HuH-7.5 (cell line): ENCODE measurements at places on chromosomes 12 and 14.

DNA sequence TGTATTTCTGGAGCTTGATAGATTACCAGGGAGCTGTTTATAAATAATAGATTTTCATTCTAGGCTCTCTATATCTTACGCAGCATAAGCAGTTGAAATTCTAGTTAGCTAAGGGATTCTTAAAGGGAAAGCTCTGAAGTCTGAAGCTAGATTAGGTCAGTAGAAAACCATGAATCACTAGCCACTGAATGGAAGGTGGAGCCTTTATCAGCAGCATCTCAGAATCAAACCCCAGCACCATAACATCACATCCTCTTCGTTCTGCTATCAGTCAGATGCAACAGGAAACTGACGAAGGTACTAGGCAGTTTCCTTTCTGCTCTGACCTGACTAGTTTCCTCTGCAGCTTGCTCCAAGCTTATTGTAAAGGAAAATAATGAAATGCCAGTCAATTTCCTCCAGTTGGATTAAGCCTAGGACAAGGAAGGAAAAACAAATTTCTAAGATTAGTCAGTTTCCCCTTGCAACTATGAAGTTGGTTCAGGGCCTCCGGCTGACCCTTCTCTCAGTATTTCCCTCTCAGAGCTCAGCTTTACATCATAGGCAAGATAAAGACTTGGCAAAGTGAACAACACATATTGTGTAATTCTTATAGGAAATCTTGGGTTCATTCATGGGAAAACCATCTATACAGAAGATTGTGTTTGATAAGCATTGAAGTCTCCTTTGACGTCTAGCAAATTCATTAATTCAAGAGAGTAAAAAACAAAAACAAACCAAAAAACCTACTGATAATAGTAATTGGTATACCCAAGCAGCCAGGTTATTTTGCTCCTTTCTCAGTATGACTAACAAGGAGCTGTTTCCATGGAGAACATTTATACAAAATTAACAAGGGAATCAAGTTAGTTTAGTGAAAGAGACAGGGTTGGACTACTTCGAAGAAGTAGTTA, 43.4 kb upstream of the CFAP54 start:
- DNase-seq, result no peak

GRCh38 chr12:27316947-27317346, 15.7 kb upstream of the BMAL2 start:
- DNase-seq, result no peak

GRCh38 chr14:69620211-69620611, 8.8 kb downstream of the SUSD6 start:
- DNase-seq, result no peak

DNA sequence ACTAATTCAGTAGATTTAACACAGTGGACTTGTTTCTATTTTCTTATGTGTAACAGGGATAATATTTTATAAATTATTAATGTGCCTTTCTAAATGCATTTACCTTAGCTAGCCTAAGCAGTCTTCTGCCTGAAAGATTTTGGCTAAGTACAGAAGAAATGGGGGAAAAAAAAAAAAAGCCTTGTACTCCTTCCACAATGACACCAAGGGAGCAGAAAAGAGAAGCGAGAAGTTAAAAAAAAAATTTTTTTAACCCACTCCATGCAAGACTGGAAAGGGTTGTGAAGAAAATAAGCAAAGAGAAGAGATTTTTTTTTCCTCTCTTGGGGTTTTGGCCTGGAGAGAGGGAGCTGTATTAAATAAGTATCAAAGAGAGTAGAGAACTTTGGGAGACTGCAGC, 28.7 kb downstream of the NELL2 start:
- no peak for DNase-seq

DNA sequence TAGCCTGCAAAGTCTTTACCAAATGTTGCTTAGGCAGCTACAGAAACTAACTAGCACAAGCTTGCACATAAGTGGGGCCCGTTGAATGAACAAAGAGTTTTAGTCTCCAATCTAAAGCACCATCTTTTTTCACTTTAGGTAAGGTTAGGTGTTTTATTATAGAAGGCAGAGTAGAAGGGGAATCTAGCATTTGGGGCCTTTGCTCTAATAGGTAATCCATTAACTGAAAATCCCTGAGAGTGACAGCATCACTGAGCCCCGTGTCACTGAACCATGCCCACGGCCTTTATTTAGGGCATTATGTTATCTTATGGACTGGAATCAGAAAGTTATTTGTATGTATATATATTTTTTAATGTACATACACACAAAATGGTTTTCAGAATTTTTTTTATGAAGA, 25.1 kb downstream of the CPNE8 start:
- DNase-seq, result peak; percentile 9

- no peak for DNase-seq
Measured at GRCh38 chr12:119727600-119728443, 59.9 kb downstream of the PRKAB1 start.

DNA sequence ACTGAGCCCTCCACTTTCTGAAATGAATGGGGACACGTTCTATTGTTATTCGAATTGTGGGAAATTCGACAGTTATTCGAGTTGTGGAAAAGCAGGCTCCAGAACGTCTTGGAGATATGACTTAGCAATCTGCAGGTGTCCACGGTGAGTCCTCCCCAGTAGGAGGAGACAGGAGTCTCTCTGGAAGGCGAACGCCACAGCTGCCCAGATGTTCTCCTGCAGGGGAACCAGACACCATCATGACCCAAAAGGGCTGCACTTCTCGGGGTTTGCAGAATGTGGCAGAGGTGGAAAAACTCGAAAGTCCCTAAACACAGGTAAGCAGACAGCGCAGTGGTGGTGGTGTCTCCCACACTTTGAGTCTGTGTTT, 363.6 kb upstream of the SFSWAP start:
- no peak for DNase-seq

GRCh38 chr14:101056446-101056845, 152.9 kb upstream of the RTL1 start:
- no peak for DNase-seq

- DNase-seq, result no peak
Measured at GRCh38 chr14:73392329-73393257, 65.8 kb downstream of the NUMB start.

DNA sequence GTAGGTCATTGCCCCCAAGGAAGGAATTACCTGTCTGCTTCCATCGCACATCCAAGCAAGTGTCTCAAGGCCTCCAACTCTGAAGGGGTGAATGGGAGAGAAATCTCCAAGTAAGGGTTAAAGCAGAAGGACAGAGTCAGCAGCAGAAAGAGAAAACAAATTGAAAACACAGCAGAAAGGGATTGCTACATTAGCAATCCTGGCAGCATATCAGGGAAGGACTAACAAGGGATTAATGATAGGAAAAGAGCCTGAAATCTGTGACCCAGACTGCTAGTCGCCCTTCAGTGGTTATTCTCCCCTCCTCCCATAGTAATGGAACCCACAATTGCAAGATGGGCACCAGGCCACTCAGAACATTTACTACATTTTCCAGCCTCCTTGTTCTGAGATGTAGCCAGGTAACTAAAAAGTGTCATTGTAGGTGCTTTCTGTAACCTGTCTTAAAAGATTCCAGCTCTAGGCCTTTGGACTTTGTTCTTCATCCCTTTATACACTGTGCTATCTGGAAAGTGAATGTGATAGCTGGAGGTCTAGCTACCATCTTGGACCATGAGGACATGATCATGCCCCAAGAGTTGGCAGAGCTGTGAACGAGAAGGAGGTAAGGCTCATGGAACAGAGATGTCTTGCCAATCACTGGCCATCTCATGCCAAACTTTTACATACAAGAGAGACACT, 36.0 kb downstream of the MAP3K9 start:
- no peak for DNase-seq

GRCh38 chr12:57993030-57993429, 51.7 kb downstream of the ATP23 start:
- no peak for DNase-seq

DNA sequence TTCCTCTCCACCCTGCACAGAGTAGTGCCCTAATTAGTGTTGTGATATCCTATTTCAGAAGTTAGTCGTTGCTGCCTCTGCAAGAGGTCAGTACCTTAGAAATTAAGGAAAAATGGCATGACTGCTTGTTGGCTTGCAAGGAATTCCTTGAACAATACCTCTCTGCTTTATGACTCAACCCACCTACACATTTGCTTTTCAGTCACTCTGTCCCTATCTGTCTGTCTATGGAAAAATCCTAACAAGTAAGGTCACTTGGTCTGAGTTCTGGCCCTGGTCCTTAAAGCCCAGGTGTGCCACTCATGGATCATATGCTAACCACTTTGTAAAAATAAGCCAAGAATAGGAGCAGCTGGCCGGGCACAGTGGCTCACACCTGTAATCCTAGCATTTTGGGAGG, 116.4 kb upstream of the ATF1 start:
- DNase-seq, result no peak

GRCh38 chr14:89237921-89238529, 179.0 kb downstream of the FOXN3 start:
- no peak for DNase-seq

DNA sequence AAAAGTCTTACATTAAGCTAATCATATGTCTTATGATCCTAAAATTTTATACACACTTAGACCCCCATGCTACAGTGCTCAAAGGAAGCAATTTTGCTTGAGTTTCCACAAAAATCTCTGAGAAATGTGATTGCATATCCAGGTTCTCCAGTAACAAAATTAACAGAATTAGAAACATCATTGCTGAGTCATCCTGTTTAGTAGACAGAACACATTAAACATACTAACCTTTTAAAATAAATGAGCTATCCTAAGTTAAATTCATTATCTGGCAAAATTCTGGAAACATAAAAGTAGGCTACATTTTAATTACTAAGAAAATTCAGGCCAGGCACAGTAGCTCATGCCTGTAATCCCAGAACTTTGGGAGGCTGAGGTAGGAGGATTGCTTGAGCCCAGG, 94.7 kb downstream of the DENND5B start:
- DNase-seq, result no peak

- no peak for DNase-seq
Measured at GRCh38 chr14:72663956-72664650, 229.8 kb downstream of the DPF3 start.

DNA sequence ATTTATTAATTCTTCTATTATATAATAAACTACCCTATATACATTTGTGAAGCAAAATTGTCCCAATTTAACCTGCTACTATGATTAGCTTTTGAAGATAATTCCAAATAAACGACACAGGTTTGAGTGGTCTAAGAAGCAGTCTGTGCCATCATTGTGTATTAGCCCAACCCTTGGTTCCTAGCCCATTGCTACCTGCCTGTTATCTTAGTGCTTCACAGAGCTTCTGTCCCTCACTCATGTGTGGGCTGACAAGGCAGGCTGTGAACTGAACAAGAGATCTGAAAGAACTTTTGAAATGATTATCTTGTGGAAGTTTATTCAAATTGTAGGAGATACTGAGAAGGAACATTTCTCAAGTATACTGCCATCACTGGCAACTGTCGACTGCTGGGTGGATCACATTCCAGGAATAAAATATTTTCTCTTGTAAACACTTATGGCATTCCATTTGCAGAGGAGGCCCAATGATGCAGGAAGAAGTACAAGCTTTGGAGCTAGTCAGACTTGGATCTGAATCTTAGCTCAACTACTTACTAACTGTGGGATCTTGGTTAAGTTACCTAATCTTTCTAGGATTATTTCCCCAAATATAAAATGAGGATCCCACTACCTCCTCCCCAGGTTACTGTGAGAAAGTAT, 7.8 kb upstream of the MTERF2 start:
- no peak for DNase-seq

DNA sequence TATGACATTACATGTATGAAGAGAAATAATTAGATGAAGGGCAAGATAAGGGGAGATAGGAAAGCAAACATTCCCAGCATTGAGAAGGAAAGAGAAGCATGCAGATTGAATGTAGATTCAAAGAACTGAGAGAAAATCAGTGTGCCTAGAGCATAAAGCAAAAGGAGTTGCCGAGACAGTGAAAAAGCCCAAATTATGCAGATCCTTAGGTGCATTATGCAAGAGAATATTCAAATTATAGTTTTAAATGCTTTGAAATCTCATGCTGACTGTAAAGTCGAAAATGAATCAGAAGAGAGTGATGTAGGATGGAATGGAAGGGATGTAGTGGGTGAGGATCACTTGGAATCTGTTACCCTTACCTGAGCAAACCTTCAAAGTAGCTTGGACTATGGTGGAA, 49.9 kb downstream of the PPP4R4 start:
- DNase-seq, result no peak

GRCh38 chr14:61125867-61126572, 145.0 kb downstream of the SLC38A6 start:
- no peak for DNase-seq

DNA sequence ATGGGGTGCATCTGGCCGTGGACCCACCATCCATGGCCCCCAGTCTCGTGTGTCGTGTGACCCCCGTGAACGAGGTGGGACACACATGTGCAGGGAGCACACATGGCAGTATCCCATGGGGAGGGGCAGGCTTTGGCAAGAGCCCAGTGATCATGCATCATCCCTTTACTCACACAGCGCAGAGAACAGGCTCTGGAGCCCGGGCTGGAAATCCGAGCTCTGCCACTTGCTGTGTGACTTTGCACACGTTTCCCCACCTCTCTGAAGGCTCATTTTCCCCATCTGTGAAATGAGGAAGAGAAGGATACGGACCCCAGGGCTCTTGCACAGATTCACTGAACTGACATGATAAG, 119.9 kb downstream of the PHETA1 start:
- DNase-seq, result no peak

DNA sequence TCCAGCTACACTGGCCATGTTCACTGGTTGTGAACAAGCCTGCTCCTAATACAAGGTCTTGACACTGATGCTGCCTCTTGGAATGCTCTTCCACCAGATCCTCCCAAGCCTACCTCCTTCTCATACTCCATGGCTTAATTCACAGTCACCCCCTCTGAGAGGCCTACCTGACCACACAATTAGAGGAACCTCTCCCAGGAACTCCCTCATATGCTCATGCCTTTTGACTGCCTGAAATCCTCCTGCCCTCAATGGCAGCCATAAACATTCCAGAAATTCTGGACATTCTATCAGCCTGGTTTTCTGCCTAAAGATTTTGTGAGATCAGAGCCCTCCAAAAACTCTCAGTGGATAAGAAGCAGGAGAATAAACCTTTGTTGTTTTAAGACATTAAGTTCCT, 340.2 kb downstream of the C12orf75 start:
- no peak for DNase-seq

DNA sequence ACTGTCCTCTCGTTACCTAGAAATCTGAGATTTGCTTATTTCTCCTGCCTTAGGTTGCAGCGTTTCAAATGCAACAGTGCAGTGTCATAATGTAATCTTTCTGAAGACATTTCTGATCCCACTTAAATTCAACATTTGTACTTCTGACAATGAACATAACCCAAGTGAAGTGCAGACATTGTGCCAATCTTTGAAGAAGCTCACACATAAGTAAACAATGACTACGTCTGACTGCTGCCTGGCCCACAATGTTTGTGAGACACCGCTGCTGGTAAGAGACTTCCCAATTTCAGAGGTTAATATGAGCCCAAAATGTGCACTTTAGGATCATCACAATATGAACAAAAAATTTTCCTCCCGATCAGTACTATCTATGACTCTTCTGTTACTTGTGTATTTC, 84.6 kb upstream of the BCL2L14 start:
- no peak for DNase-seq

GRCh38 chr12:11650286-11651281, 1.1 kb downstream of the ETV6 start:
- peak; percentile 45 for DNase-seq

GRCh38 chr14:74612350-74613021, 449 bp upstream of the LTBP2 start:
- peak; percentile 78 for DNase-seq

- DNase-seq, result no peak
Measured at GRCh38 chr14:81235096-81235495, 14.3 kb upstream of the GTF2A1 start.
